AG04450 (cell line): ENCODE measurements at places on chromosomes 1 and 21.

DNA sequence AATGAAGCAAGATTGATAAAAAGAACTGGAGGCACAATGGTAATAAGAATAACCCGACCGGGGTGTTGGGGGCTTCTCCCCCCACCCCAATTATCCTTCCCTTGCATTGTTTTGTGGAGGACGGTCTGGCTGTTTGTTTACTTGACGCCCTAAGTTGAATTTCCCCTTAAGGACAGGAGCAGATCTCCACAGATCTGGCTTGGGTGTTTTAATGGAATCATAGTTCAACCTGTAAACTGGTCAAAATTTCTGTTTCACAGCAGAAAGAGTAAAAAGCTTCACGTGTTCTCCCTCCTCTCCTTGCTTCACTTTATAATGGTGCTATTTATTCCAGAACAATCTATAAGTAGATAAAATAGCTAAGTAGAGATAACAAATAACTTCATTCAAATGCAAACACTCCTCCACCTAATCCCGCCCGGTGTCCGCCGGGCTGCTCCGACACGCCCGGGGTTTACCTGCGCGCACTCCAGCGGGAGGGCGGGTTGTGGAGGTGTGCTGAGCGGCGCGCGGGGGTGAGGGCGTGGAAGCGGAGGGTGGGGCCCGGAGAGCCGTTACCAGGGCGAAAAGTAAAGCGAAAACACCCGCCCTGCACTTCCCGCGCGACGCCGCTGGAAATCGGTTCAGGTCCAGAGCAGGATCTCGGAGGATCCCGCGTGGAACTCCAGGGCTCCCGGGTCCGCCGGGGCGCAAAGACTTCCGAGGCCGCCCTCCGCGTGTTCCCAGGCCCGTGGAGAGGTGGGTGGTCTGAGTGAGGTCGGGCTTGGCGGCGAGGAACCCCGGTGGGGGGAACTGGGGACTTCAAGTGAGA, 2.0 kb upstream of the ATF3 start:
- no peak for DNase-seq

DNA sequence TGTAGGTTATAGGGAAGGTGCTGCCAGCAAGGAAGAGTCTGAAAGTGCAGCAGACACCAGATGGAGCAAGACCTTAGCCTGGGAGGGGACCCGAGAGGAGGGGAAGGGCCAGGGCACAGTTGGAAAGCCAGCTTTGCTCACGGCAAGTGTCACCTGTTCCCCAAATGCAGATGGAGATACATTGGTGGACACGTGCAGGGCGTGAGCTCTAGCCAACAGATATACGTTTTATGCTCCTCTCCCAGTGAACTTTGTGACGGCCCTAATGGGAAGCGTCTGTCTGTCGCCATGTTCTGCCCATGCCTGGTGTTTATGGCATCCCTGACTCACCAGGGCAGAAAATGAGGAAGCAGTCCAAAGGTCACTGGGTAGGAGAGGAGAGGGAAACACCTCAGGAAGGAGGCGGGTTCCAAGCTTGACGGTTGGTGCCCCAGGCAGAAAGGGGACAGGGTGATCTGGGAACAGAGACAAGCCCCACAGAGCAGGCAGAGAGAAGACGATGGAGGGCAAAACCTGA, 7.6 kb downstream of the GPA33 start:
- no peak for DNase-seq

GRCh38 chr1:91406773-91407389, 2.2 kb upstream of the HFM1 start:
- DNase-seq, result no peak

GRCh38 chr1:201011616-201012015, 11.9 kb downstream of the KIF21B start:
- no peak for DNase-seq

DNA sequence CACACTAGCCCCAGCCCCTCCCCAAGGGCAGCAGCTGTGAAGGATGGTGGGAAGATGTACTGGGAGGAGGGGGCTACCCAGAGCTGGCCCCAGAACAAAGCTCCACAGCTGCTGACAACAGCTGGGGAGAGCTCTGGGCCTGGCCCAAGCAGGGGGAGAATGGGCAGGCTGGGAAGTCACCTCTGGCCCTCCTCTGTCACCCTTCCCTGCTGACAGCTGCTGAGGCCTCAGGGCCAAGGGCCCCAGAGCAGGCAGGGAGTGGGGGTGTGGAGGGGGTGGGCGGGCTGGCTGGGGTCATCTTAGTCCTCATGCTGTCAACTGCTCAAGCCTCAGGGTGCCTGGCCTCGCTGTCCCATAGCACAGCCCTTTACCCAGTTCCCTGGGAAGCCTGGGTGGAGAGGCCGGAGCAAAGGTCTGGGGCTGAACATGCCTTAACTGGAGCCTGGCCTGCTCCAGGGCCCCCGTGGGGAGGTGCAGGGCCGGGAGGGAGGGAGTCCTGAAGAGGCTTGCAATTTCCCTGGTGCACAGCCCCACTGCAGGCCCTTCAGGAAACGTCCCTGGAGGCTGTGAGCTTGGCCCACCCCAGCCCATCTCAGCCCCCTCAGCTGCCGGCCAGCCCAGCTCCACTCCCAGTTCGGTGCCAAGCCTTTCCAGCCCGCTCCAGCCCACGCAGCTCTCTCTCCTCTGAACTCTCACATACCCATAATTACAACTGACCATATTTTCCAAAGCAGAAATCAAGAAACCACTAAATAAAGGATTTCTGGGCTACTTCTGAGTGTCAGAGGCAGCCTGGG, 25.7 kb downstream of the HSPG2 start:
- no peak for DNase-seq

DNA sequence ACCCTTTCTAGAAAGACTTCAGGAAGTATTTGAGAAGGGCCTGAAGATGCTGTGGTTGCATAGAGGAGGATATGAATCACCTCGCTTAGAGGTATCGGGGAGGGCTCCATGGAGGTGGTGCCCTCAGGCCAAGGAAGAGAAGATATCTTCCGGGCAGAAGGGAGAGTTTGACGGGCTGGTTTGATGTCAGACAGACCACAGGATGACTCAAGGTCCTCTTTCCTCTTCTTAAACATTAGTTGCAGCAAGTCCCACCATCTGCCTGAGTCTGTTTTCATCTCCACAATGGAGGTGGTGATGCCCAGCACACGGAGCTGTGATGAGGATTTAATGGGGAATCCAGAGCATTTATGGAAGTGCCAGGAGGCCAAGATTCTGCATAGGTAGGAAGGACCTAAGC, 25.1 kb upstream of the RUNX3 start:
- DNase-seq, result peak; percentile 11

DNA sequence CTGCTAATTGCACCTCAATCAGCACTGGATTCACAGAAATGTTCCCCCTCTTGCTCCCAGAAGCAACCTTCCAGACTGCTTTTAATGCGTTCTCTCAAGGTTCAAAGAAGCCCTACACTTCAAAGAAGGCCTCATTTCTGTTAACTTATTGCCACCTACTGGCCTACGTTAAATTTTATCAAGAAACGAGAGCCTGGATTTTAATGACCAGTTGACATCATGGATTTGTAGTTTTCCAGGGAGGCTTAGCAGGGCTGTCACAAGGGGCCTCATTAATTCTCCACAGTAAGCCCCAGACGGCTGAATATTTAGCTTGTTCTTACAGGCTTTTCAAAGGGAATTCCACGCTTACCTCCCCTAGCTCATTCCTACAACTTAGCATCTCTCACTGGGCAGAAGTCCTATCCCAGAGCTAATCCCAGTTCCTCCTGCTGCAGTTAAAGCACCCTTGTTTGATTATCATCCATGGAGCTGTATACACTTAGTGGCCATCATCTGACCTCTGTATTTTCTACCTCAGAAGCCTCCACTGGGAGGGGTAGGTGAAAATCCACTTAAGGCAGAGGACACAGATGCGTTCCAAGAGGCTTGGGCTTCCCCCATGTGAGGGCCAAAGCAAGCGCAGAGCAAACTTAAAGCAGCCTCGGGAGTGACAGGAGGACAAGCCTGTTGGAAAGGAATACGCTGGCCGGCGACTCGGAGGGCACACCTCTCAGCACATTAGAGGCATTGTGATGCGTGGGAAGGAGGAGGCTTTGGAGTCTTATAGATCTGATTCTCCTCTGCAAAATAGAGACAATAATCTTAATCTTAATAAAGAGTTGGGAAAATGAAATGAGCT, 32.2 kb upstream of the CYP4X1 start:
- DNase-seq, result no peak

DNA sequence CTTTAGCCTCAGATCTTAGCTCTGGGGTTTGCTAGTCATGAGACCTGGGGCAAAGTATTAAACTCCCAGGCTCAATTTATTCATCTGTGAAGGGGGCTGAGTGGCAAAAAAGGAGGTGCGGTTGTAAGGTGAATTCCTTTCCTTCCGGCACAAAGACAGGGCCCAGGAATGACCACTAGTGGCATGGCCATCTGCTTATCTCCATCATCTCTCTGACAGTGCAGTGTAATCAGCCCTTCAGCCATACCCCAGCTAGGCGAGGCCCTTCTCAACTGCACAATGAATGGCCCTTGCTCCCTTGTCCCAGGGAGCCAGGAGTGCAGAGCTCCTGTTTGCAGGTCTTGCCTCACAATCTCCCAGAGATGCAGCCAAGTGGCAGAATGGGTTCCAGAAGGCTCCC, 5.6 kb upstream of the SLC26A9 start:
- DNase-seq, result no peak

- no peak for DNase-seq
These were observed 14.8 kb downstream of the HSPG2 start for GRCh38 chr1:21922090-21923013.
